ENCODE measurements at places on chromosomes 4 and X.

- DNase-seq = no peak
These were observed 51.7 kb downstream of the TIGD2 start for GRCh38 chr4:89162987-89163386.

- DNase-seq = no peak
These were observed 351.4 kb downstream of the PTTG2 start for GRCh38 chr4:38311495-38312126.

- DNase-seq = no peak
These were observed 63.3 kb downstream of the NOCT start for GRCh38 chr4:139078926-139079325.

DNA sequence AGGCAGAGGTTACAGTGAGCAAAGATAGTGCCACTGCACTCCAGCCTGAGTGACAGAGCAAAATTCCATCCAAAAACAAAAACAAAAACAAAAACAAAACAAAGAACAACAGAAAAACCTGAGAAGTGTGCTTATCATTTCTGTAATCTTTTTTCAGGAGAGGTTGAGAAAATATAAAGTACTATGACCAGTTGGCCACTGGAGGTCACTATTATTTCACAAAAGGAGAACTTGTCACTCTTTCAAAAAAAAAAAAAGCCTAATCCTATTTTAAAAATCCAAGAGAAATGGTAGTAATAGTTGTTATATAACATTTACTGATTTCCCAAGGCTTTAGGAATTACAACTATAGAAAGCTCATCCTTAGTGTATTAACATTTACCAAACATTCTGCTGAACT lies 24.9 kb upstream of the RNF150 start:
- no peak for DNase-seq

- DNase-seq = no peak
These were observed 311.8 kb downstream of the HS3ST1 start for GRCh38 chr4:11116940-11117339.

DNA sequence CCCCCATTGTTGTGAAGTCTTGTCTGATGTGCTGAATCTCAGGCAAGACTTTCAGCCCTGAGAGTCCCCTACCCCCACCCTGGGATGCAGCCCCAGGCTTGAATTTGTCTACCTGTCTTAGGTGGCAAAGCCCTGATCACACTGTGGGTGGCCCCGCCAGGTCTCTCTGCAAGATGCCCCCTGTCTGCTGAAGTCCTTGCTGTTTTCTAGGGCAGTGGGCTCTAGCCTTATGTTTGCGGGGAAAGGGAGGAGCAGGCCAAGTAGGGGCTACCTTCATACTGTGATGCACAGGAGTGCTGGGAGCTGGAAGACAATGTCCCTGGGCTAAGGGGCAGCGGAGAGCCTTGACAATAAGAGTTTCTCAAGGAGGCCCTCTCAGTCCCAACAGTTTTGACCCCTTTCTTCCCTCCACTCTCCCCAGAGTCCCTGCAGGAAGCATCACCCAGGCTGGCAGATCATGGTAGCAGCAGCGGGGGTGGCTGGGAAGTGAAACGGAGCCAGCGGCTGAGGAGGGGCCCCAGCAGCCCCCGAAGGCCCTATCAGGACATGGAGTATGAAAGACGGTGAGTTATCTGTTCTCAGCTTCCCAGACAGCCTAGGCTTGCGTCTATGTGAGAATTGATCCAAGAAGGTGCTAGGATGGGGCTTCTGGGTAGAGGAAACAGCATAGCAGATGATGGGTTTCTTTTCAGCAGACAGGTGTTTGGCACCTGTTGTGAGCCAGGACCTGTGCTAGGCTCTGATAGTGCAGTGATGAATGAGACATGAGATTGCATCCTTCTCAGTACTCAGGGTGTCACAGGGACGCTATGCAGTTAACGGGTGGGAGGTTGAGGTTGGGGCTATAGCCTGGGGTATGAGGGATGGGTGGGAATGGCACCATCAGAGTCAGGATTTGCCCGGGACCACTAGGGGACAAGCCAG lies 2.2 kb downstream of the RBM10 start:
- DNase-seq = no peak

GRCh38 chr4:106036848-106037247 lies 141.6 kb downstream of the NPNT start:
- no peak for DNase-seq

DNA sequence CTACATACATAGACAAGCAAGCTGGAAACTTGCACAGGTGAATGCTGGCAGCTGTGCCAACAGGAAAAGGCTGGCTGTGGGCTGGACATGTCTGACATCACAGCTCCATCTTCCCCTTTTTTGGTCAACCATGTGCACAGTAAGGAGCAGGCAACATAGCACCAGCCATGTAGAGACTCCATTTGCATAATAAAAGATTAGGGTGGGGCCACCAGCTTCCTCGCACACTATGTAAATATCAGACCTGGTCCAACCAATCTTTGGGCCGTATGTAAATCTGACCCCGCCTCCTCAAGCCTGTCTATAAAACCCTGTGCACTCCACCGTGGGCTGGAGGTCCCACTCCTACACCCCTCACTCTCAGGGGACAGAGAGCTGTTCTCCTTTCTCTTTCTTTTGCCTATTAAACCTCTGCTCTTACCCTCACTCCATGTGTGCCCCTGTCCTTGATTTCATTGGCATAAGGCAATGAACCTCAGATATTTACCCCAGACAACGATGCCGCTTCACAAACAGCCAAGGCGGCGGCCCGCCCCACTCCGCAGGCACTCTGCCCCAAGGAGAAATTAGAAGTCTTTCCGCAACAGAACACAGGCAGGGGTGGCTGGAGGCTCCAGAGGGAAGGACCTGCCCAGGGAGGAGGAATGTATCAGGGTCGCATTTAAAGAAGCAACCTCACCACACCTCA lies 862.2 kb downstream of the TRIML1 start:
- no peak for DNase-seq

- DNase-seq = no peak
These were observed 494.9 kb downstream of the IDS start for GRCh38 chrX:149010013-149010852.

- no peak for DNase-seq
These were observed 135.9 kb upstream of the ARHGEF9 start for GRCh38 chrX:63920875-63921274.

GRCh38 chrX:145687146-145687545 lies 130.5 kb upstream of the SLITRK2 start:
- DNase-seq = no peak

- DNase-seq = no peak
These were observed 131.9 kb downstream of the TBC1D19 start for GRCh38 chr4:26715636-26716242.

- DNase-seq = no peak
These were observed 496.3 kb downstream of the PDGFC start for GRCh38 chr4:156475322-156475721.

DNA sequence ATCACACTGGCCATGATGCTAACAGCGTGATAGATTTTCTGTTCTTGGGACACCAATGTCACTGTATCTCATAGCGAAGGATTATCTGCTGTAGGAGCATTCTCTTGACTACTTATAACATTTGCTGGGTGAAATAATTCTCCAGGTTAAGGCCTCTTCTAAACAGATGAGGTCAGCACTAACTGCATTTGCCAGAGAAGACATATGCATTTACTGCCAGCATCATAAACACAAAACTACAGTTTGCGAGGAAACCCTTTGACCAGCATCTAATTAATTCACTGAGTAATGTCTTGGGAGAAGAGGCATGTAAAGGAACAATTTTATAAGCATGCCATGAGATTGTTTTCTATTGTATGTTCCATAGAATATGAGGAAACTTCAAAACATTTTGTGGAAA lies 13.9 kb downstream of the TBC1D1 start:
- DNase-seq = no peak

DNA sequence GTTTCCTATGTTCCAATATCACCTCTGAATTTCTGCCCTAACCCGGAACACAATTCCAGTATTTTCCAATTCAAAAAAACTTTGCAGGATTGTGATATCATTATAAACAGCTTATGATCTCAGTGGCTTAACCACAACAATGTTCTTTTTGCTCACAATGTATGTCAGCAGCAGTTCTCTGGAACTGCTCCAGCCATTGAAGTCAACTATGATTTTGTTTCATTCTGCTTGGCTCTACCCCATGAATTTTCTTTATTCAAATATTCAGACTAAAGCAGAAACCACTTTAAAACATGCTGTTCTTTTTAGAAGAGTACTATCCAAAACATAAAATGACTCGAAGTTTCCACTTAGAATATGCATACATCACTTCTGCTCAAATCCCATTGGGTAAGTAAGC lies 1611.1 kb downstream of the ARAP2 start:
- DNase-seq = no peak
